ENCODE measurements at places on chromosomes 6 and 20. TPM values are rescaled to one million over a fixed set of nuclear protein-coding genes. Genes with fewer than 3 reads are reported as not detected.

GRCh38 chr6:25147223-25147622 is 132.0 kb upstream of the CARMIL1 start:
- no peak for DNase-seq

DNA sequence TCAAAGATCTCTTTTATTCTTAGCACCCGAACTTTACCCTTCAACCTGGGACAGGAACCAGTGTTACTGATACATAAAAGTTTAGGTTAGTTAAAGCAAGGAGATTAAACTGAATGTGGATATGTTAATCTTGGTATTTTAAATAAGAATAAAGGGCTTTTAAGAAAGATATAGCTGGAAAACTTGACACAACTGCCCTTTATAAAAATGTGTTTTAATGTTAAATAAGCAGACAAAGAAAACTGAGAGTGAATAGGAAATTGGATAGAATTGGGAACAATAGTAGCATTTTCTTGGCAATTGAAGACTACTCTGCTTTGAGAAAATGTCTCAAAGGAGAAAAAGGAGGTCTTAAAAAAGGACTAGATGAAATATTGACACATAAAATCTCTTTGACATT is 45.9 kb upstream of the CRISP1 start:
- no peak for DNase-seq

GRCh38 chr6:170231293-170232185 is 59.3 kb downstream of the DLL1 start:
- DNase-seq = peak; percentile 44

Gene GZF1
- 10.4 TPM for polyA plus RNA-seq

DNA sequence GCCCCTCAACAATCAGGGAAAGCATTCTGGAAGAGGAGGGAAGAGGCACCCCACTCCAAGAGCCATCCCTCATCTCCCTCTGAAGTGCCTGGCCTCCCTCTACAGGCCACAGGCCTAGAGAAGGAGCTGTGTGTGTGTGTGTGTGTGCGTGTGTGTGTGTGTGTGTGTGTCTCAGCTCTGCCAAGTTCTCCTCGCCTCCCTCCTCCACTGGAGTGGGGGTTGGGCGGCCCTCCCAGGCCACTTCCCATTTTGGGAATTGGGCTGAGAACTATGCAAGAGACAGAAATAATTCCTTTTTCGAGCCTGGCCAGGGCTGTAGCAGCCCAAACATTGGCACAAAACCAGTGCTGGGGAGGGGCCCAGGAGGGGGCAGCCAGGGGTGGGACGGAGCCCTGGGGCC is 35.7 kb downstream of the KCNB1 start:
- no peak for DNase-seq

GRCh38 chr20:41889844-41890224 is 271.7 kb upstream of the CHD6 start:
- no peak for DNase-seq

- DNase-seq = no peak
These were observed 77.2 kb downstream of the PFDN4 start for GRCh38 chr20:54284928-54285704.

GRCh38 chr20:53223626-53224172 is 251.5 kb downstream of the TSHZ2 start:
- DNase-seq = no peak

Gene PLCB4
- 7.5 TPM for polyA plus RNA-seq

- no peak for DNase-seq
These were observed 22.7 kb downstream of the COL12A1 start for GRCh38 chr6:75183099-75183541.

DNA sequence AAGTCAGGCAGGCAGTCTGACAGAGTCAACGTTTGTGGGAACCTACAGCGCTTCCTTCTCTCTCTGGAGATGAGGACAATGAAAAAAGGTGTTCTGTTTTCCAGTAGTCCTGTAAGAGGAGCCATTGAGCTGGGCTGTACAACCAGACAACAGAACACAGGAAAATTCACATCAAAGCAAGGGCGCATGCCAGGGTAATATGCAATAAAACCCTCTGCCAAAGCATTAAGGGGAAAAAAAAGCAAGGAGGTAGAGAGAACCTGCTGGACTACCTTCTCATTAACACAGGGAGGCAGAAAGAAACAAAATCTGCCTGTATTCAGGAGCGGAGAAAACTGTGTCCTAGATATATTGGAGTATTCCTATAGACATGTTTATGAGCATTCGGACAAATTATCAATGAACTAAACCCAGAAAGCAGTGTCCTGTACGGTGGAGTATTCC is 1.3 kb downstream of the RNF24 start:
- peak; percentile 88 for DNase-seq
